ENCODE measurements at places on chromosomes 6 and 20. TPM values are rescaled to one million over a fixed set of nuclear protein-coding genes. Genes with fewer than 3 reads are reported as not detected.

GGTLC1 gene
- not detected for total RNA-seq

DOK5 gene
- total RNA-seq: not detected

THBS2 gene
- total RNA-seq: not detected

CSTF1 gene
- 61.5 TPM for total RNA-seq

DNA sequence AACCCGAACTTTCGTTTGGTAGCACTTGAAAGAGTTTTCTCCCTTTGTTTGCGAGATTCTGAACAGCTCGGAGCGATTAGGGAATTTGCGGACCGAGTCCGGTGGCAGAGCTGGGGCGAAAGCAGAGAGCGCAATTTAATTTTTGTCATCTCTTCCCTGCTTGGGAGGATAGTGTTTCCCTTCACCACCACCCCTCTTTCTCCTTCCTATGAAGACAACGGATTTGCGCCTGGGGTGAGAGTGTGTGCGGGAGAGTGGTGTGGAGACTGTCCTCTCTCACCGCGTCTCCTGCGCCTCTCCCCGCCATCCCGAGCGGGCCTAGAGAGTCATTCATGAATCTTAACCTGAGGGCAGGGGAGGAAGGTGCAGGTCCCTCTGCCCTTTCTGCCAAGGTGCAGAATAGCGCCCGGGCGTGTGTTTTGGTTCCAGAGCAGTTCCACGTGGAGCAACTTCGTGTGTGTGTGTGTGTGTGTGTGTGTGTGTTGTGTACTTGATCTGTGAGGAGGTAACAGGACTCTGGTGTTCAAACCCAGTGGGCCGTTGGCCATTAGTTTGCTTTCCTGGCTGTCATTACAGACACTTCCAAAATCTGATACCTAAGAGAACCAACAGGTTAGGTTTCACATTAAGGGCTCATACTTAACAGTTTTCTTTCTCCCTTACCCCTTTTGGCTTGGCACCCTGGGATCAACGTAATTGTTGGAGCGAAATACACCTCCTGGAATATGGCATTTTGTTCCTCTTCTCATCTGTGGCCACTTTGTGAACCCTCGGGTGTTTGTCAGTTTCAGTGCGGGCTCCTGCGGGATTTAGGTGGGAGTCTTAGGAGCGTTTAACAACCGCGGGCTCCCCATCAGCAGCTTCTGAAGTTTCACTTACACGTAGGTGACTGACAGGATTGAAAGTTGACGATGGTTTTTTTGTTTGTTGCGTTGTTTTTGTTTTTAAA, 1.8 kb downstream of the EYA4 start:
- no peak overlapping the region for H3K4me3 ChIP-seq
- H3K36me3 ChIP-seq: no peaks in the 10 kb centered on the region
- H3K4me1 ChIP-seq: peaks cover 8% of the 10 kb centered on the region
- no peak overlapping the region for H3K27ac ChIP-seq

- H3K27me3 ChIP-seq: no peaks in the 10 kb centered on the region
- no peak for DNase-seq
- H3K4me1 ChIP-seq: no peaks in the 10 kb centered on the region
- H3K27ac ChIP-seq: no peak overlapping the region
Observed at GRCh38 chr6:123788319-123788718, 15.3 kb upstream of the NKAIN2 start.

DNA sequence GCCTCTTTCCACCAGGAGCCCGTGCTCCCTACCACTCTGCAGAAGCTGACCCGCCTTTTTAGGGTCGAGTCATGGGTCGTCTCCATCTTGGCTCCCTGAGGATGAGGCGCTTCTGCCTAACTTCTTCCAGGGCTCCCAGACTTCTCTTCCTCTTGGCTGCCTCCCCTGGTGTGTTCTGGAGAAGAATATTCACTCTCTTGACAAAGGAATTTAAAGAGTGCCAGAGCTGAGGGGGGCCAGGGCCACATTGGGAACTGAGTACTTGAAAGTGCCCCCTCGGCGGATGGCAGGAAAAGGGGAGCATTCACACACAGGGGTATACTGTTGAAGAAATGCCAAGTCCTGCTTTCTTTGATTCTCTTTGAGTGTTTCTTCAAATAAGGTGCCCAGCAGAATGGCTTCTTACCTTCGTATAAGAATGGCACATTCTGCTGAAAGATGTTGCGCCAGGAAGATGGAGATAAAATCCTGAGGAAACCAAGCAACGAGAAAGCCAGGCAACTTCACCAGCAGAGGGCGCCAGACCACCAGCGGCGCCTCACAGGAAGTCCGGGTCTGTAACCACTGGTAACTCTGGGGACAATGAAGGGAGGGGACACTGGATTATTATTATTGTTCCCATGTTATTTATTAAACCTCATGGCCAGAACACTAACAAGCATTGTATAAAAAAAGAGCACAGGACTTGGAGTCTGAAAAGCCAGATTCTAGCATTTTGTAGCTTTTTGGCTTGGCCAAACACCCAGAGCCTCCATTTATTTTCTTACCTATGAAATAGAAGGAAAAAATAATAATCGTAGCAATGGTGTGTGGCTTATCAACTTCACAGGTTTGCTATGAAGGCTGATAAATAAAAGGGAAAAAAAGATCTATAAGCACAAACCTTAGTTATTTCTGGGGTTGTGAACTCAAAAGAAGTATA, 176.7 kb downstream of the HACE1 start:
- H3K36me3 ChIP-seq: no peaks in the 10 kb centered on the region
- H3K4me1 ChIP-seq: peaks cover 15% of the 10 kb centered on the region

GRCh38 chr20:47353692-47354463, 2.6 kb downstream of the ZMYND8 start:
- H3K4me3 ChIP-seq: peak overlapping the region; percentile 81
- H3K36me3 ChIP-seq: peaks cover 12% of the 10 kb centered on the region
- H3K27ac ChIP-seq: no peak overlapping the region
- no peak for DNase-seq

DNA sequence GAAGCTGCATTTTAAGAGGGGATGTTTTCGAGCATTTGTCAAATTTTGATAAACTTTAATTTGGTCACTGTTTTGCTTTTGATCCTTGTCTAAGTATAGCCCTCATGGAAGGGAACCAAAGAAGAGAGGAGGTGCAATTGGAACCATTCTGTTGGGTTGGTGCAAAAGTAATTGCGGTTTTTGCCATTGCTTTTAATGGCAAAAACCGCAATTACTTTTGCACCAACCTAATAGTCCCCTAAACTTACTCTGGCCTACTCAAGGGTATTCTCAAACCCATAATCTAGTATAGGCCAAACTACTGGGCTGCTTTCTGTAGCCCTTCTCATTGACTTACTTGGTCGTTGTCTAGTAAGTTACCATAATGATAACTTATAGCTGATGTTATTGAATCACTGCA, 634.7 kb downstream of the MAFB start:
- no peaks in the 10 kb centered on the region for H3K4me1 ChIP-seq
- no peak for DNase-seq
- H3K36me3 ChIP-seq: no peaks in the 10 kb centered on the region
- no peak overlapping the region for H3K27ac ChIP-seq

GRCh38 chr6:2021713-2022125, 223.7 kb downstream of the GMDS start:
- no peaks in the 10 kb centered on the region for H3K27me3 ChIP-seq
- no peaks in the 10 kb centered on the region for H3K36me3 ChIP-seq
- no peak for DNase-seq

GRCh38 chr6:157216570-157216969, 106.7 kb downstream of the TMEM242 start:
- H3K4me1 ChIP-seq: peaks cover 15% of the 10 kb centered on the region
- H3K27ac ChIP-seq: no peak overlapping the region
- DNase-seq: no peak

DNA sequence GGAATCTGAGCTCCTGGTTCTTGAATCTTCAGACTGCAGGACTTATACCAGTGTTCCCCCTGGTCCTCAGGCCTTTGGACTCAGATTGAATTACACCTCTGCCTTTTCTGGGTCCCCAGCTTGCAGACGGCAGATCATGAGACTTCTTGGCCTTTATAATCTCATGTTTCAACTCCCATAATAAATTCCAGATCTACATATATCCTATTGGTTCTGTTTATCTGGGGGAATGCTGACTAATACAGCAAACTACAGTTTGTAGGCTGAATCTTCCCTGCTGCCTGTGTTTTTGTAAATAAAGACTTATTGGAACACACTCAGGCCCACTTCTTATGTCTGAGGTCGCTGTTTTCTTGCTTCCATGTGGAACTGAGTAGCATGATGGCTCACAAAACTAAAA, 184.7 kb downstream of the HDGFL1 start:
- H3K4me1 ChIP-seq: no peaks in the 10 kb centered on the region
- H3K36me3 ChIP-seq: no peaks in the 10 kb centered on the region
- H3K4me3 ChIP-seq: no peak overlapping the region
- no peak for DNase-seq
- H3K27me3 ChIP-seq: no peaks in the 10 kb centered on the region

DNA sequence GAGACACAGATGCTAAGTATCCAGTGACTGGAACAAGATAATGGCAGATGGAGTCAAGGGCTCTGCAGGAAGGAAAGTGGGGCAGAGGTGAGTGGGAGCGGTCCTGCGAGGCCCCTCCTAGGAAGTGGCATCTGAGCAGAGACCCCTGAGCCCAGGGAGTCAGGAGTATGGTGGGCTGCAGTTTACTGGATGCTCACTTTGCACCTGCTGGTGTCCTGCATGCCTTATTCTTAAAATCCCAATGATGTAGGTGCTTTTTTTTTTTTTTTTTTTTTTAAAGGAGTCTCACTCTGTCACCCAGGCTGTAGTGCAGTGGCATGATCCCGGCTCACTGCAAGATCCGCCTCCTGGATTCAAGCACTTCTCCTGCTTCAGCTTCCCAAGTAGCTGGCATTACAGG, 5.6 kb downstream of the CEBPB start:
- no peak overlapping the region for H3K4me3 ChIP-seq
- peaks cover 23% of the 10 kb centered on the region for H3K36me3 ChIP-seq

- peaks cover 32% of the 10 kb centered on the region for H3K4me1 ChIP-seq
- peak overlapping the region; percentile 59 for H3K27ac ChIP-seq
- H3K27me3 ChIP-seq: peaks cover 4% of the 10 kb centered on the region
- no peak overlapping the region for H3K4me3 ChIP-seq
Observed at GRCh38 chr6:56890683-56891429, 64.1 kb upstream of the BEND6 start.

DNA sequence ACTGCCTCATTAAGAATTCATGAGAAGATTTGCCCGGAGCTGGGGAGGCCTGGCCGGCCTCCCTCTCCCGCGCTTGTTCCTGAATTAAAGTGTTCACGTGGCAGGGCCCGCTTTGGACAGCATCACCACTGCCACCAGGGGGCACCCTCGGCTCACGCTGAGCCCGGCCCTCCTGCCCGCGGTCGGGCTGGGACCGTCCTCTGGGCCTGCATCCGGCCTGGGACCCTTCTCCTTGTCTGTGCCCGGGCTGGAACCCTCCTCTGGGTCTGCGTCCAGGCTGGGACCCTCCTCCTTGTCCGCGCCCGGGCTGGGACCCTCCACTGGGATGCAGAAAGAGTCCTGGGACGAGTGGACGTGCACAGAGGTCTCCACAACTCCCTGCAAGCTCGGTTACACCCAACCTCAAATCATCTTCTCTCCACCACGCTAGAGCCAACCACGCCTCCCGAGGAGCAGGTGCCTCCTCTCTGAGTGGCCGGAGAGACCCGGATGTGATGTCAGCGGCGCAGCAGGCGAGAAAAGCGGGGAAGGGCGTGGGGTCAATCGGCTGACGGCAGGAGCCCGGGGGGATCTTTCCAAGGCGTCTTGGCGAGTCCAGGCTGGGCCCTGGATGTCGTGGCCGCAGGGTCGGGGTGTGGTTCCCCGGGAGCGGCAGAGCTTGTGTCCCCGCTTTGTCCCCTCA, 50.9 kb upstream of the DACT2 start:
- peaks cover 5% of the 10 kb centered on the region for H3K4me1 ChIP-seq
- H3K36me3 ChIP-seq: no peaks in the 10 kb centered on the region
- no peak overlapping the region for H3K4me3 ChIP-seq
- DNase-seq: peak; percentile 60
- H3K27ac ChIP-seq: no peak overlapping the region

GRCh38 chr6:38996676-38997075, 51.9 kb upstream of the GLP1R start:
- H3K4me3 ChIP-seq: no peak overlapping the region
- DNase-seq: no peak
- H3K27me3 ChIP-seq: peaks cover 29% of the 10 kb centered on the region

DNA sequence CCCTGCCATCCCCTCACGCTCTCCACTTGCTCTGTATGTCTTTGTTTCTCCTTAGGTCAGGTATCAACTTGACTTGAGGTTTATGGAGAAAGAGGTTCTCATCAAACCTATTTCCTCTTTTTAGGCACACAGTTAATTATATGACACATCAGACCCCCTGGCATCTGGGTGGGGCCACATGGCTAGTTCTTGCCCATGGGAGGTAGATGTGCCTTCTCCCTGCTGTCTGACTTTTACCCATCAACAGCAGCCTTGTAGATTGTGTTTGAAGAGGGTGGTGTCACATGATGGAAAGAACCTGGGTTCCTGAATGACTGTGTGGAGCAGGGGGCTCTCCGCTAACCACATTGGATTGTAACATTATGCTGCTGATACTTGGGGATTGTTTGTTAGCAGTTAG, 7.2 kb upstream of the UQCC2 start:
- H3K4me1 ChIP-seq: no peaks in the 10 kb centered on the region
- H3K4me3 ChIP-seq: no peak overlapping the region
- no peak overlapping the region for H3K27ac ChIP-seq
- no peak for DNase-seq
- H3K27me3 ChIP-seq: peaks cover 36% of the 10 kb centered on the region

DNA sequence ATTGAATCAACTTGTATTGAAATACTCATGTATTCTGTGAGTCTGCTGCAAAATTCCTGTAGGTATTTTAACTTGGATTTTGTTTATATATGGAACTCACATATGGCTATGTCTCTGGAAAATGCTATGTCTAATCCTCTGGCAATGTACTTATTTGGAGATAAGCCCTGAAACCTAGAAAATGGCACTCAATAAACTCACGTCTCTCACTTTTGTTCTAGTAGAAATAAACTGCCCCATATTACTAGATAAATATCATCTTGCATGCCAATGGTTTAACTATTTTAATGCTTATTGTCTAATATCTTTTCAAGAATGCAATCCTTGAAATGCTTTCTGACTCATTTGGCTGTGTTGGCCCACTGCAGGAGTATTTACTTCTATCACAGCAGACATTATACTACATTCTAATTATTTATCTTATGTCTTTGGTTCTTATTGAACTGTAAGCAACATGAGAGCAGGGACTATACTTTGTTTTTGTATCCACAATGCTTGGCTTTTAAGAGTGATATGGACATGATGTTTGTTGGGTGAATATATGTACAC, 292.2 kb upstream of the RSPO3 start:
- H3K36me3 ChIP-seq: no peaks in the 10 kb centered on the region
- no peak for DNase-seq
- H3K27ac ChIP-seq: no peak overlapping the region
- H3K4me1 ChIP-seq: no peaks in the 10 kb centered on the region

GRCh38 chr6:1789092-1789491, 179.4 kb downstream of the FOXC1 start:
- DNase-seq: no peak
- H3K36me3 ChIP-seq: no peaks in the 10 kb centered on the region
- H3K4me3 ChIP-seq: no peak overlapping the region
- peaks cover 13% of the 10 kb centered on the region for H3K4me1 ChIP-seq
- H3K27ac ChIP-seq: no peak overlapping the region
- peaks cover 3% of the 10 kb centered on the region for H3K27me3 ChIP-seq

DNA sequence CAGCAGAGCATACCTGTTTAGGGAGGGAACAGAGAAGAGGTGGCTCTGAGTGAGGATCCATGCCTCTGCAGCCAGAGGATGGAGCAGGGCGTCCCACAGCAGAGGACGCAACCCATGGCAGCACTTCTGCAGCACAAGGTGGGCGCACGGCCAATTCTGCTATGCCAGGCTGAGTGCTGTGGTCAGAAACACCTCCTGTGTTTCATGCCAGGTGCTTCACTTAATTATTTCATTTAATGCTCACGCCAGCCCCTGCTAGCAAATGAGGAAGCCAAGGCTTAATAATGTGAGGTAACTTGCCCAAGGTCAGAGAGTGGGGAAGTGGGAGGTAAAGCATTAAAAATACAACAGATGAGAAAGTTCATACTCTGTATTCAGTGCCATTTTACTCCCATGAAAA, 68.5 kb upstream of the PTGIS start:
- DNase-seq: no peak
- H3K27me3 ChIP-seq: no peaks in the 10 kb centered on the region
- peaks cover 44% of the 10 kb centered on the region for H3K36me3 ChIP-seq
- H3K27ac ChIP-seq: no peak overlapping the region

All from activated CD4-positive, alpha-beta memory T cell treated with anti-CD3 and anti-CD28 coated beads, Interleukin-2, amount 10 ng/mL, durations not matched to agents 7 days and 5 days (primary cell).